WERI-Rb-1 (cell line): ENCODE measurements at places on chromosomes 2 and 18.
A peak's percentile ranks its signal among the peaks of the same experiment; 100 is the strongest.

DNA sequence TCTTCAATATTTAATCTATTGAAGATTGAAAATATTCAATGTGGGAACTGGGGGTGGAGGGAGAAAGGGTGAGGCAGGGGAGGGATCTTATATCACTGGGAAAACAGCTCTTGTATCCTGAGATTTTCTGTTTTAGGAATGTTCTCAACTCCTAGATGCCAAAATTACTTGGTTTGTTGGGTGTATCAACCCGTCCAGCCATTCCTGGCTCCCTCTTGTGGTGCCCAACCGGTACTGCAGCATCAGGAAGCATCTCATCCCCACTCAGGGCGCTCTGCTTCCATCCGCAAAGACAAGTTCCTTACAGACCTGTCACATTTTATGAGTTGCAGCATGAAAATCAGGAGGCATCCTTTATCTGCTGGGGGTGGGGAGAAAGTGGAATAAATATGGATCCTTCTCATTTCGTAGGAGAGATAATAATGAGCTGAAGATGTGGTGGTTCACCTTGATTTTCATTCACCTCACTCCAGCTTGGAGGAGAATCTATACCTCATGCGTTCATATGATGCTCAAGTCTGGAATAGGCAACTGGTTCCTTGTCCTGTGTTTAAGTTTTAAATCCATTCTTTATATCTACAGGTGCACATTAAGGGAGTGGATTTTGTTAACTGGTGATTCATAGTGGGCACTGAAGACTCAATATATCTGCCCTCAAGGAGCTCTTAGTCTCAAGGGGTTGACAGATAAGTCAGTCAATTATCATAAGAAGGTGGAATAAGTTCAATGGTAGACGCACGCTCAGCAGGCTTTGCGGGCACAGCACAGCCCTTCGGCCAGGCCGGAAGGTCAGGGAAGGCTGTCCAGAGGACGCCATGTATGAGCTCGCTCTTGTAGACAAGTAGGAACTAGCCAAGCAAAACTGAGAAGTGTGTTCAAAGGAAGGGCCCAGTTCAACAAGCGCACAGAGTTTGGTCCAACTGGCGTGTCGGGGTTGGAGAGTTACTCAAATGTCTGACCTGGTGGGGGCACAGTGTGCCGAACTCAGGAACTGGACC is 127.3 kb downstream of the RNF144A start:
- peak; percentile 74 for DNase-seq

GRCh38 chr2:237222601-237223041 is 136.9 kb downstream of the COPS8 start:
- no peak for DNase-seq

DNA sequence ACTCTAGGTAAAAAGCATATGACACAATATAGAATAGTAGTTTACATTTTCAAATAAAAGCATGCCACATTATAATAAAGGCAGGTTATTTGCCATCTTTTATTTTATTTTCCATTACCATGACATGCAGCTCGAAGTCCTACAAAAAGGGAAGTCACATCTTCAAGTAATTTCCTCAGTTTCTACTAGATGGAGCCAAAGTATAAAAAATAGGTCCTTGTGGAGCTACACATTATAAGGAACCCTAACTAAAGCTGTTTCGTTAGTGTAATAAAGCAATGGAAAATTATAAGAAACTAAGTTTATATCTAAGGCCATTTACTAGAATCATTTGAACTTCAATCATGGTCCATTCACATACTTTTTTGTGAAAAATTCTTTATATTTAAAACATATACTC is 674.5 kb downstream of the KCNJ3 start:
- DNase-seq = no peak

GRCh38 chr18:45462179-45462578 is 153.1 kb upstream of the SLC14A2 start:
- DNase-seq = no peak

- no peak for DNase-seq
Observed at GRCh38 chr18:56240405-56240804, 398.0 kb downstream of the TXNL1 start.

GRCh38 chr18:11775436-11776174 is 75.6 kb upstream of the CHMP1B start:
- no peak for DNase-seq

- DNase-seq = no peak
Observed at GRCh38 chr2:105425936-105426625, 27.2 kb upstream of the FHL2 start.

GRCh38 chr2:74179063-74179865 is 585 bp upstream of the MOB1A start:
- DNase-seq = no peak

DNA sequence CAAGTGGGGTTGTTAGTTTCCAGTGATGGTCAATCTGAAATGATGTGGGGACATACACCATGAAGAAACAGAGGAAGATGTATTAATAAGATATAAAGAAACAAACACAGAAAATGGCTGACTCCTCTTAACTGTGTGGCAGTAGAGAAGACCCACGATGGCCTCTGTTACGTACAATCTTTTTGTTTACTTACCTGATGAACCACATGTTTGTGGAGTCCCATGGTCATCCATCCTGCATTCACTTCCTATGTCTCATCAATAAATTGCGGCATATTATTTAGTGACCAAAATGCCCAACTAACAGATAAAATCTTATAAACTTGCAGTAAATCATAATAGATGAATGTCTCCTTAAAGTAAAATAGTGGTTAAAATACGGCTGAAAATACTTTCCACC is 740.1 kb upstream of the LINC00305 start:
- no peak for DNase-seq

DNA sequence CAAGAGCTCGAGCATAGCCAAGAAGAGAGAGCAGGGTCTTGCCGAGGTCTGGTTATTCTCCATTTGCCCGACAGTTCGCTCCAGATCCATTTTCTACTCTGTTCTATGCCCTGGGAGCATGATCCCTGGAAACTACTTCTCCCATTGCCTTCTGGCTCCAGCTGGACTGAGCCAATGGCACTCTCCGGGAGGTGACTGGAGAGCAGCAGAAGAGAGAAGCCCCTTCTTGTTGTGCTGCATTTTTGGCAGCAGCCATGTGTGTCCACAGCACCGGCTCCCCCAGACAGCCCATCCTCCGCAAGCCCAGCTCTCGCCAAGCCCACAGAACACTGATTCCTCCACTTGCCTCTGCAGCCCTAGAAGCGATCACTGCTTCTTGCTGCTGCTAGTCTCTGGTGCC is 345.5 kb downstream of the TNS1 start:
- DNase-seq = no peak

DNA sequence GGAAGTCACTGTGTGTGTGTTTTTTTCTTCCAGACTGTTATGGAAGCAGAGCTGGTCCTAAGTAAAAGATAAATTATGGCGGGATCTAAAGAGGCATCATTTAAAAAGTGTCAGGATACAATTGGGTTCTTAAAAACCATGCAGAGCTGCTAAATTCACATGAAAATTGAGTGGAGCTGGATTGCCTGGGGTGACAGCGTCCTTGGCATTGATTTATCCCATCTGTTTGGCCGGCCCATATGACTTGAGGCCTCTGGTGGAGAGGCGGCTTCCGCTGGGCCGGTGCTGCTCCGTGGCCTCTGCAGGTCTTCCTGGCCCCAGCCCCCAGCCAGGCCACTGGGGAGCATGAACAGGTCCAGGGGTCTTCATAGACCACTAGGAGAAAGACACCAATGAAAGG is 165.5 kb downstream of the GLI2 start:
- DNase-seq = no peak

GRCh38 chr2:160574468-160575140 is 81.0 kb upstream of the RBMS1 start:
- DNase-seq = no peak
